ENCODE measurements at places on chromosomes 7 and 10.

DNA sequence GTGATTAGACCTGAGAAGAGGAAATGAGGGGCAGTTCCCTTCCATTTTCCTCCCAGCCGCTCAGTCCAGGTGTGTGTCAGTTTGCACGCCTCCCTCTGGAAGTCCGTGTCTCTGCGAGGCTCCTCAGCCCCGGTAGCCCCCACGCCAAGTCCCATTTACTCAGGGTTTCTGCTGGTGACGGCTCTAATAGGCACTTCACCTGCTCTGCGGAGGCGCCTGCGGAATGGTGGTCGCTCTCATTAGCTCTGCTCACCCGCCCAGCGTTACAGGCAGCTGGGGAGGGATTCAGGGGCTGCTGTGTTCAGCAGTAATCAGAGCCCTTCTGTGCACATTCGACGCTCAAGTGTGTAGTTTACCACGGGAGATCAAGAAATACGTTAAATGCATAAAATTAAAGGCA is 179.9 kb downstream of the MGMT start:
- no peak for DNase-seq

- no peak for DNase-seq
Measured at GRCh38 chr7:143884969-143885559, 16.9 kb downstream of the TCAF1 start.

GRCh38 chr10:98269435-98269912 is 1.5 kb upstream of the LOXL4 start:
- peak; percentile 52 for DNase-seq

GRCh38 chr7:96770758-96771157 is 61.1 kb upstream of the SEM1 start:
- DNase-seq: no peak

DNA sequence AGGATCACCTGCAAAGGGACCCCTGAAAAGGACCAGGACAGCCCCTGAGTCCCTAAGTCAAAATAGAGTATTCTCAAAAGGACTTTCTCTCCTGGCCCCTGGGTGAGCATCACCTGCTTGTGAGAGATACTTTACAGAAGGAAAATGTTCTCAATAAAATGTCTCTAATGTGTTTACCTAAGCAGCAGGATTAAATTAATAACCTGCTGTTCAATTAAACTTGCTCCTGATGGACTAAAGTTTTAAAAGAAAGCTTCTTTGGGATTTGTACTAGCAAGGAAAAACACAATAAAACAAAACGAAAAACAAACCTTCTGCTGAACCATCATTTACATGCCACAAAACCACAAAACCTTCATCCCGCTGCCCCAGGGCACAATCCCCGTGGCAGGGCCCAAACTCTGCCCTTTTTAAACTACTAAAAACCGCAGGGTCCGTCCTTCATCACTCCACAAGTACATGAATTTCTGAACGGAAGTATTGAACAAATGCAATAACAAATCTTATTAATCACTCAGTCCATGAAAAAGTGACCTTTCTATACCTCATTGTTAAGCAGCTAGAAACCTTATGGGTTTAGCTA is 197.7 kb downstream of the TCERG1L start:
- DNase-seq: no peak

DNA sequence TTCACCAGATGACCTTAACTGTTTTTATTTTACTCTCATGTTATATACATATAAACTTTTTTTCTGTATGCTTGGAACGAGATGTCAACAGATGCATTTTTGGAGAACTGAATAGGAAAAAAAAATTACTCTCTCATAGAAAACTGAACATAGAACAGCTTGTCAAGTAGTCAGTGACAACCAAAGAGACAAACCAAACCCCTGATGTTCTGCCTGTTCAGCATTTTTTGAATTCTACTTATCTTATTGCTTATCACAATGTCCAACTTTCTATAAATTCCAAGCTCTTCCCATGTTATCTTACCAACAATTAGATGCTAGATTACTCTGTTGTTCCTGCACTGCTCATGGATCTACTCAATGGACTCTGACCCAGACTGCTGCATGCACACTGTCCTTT is 95.2 kb downstream of the VPS41 start:
- DNase-seq: no peak

- peak; percentile 7 for DNase-seq
Measured at GRCh38 chr7:125828153-125828700, 898.6 kb upstream of the POT1 start.

DNA sequence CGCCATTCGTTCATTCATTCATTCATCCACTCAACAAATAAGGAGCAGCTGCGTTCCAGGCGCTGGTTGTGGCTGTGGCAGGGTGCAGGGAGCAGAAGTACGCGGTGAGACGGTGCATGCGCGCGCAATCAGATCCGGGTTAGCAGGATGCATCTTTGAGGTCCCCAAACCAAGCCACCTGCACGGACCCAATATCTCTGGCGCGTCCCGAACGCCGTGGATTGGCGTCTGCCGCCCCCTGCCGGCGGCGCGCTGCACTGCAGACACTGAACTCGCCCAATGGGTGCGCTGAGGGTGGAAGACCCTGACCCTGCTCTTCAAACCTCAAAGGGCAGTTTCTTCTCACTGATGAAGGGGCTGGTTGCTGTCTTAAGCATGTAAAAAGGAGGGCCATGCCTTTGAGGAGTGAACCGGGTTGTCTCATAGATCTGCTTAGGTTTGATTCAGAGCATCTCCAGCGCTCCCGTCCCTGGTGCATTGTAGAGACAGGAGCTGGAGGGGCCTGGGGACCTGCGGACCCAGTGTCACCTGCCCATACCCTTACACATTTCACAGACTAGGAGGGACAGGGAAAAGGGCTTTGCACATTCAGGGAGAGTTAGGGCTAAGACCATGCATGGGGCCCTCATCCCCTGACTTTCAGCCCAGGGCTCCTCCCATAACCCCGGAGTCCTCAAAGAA is 102.5 kb downstream of the RAMP3 start:
- no peak for DNase-seq

GRCh38 chr7:151351027-151351426 is 9.4 kb downstream of the NUB1 start:
- no peak for DNase-seq

- DNase-seq: no peak
Measured at GRCh38 chr7:152006336-152006735, 19.1 kb upstream of the GALNT11 start.

GRCh38 chr7:82141427-82141826 is 302.1 kb downstream of the CACNA2D1 start:
- no peak for DNase-seq

DNA sequence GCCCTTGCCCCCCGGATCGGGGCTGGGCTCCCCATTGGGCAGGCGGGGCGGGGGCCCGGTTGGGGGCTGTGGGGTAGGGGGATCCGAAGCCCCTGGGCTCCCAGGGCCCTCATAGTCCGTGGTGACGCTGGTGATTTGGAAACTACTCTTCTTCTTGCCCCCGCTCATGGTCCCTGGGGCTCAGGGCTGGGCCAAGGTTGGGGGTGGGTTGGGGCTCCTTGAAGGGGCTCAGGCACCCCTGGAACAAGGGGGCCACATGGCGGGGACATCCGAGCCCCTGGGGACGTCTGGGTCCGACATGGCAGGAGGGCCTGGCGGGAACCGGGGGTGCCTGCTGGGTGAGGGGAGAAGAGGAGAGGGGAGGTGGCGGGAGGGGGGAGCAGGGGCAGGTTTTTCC is 1.1 kb downstream of the TSC22D4 start:
- DNase-seq: no peak

DNA sequence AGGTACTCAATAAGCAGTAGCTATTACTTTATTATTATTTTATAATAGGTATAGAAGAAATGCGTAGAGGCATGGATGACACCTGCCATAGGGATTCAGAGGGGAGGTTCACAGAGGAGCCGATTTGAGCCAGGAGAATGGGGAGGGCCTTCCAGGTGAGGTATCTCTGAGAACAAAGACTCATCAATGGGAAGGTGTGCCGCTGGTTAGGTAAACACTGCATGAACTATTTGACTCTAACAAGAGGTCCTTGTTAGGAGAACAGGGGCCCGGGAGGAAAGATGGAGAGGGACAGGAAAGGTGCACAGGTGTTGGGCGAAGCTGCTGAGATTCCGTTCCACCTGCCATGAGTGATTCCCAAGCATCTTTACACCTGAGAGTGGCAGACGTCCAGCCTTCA is 41.8 kb upstream of the TMEM273 start:
- no peak for DNase-seq

GRCh38 chr7:26011039-26011696 is 140.8 kb upstream of the NFE2L3 start:
- DNase-seq: no peak

- DNase-seq: peak; percentile 93
Measured at GRCh38 chr7:112450807-112451761, 824 bp downstream of the IFRD1 start.

DNA sequence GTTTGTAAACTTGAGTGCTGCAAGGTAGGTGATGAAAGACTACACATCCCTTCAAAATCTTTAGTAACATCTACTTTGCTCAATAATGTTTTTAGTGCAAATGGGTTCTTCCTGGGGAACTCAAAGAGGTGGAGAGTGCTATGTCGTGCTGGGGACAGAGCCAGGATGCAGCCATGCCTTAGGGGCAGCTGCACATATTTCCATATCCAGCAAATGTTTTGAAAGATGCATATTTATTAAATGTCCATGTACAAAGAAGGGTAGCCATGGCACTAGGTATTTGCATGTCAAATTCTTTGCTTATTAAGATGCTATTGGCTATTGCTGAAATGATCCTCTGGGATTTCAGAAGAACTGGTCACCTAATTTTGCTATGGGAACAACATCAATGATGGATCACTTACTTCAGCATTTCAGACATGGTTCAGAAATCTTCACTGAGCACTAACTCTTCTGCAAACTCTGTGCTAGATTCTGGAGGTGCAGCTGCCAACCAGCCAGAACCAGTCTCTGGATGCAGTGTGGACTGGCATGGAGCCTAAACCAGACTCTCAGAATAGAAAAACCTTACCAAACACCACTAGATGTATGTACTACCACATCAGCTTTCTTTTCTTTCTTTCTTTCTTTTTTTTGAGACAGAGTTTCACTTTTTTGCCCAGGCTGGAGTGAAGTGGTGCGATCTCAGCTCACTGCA is 31.7 kb upstream of the DNMBP start:
- DNase-seq: no peak

GRCh38 chr7:151694441-151694827 is 174.7 kb upstream of the RHEB start:
- no peak for DNase-seq

DNA sequence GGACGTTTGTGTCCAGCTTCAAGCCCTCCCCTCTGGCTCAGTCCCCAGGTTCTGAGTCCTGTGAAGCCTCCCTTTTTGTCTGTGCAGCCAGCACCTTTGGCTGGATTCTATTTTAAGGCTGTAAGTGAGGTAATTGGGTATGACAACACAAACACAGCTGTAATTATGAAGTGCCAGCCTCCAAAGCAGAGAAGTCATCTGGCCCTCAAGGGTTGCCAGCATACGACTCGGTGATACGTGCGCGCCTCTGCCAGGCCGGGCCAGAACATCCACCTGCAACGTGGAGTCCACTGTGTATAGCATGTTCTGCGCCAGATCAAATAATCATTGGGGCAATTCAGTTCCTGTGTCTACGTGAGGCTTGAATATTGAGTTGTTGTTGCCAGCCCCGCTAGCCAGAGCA is 6.7 kb upstream of the FAM180A start:
- DNase-seq: no peak

DNA sequence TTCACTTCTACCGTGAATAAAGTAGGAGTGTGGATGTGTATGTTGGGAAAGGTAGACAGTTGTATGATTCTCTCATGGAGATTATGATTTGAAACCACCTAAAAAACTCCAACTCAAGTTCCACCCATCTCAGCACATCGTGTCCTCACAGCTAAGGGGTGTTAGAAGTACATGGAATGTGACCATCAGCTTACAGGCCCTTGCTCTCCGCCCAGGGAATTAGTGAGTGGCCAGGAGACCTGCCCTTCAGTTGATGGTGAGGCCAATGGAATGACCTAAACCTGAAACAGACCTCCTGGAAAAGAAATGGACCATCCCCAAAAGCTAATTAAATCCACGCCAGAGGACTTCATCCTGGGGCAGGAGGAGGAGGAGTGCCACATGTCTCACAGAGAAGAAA is 2.1 kb upstream of the WNT2 start:
- DNase-seq: no peak

- DNase-seq: no peak
Measured at GRCh38 chr7:137606061-137606674, 240.6 kb downstream of the DGKI start.

GRCh38 chr7:29315122-29315891 is 120.7 kb downstream of the CHN2 start:
- DNase-seq: no peak

DNA sequence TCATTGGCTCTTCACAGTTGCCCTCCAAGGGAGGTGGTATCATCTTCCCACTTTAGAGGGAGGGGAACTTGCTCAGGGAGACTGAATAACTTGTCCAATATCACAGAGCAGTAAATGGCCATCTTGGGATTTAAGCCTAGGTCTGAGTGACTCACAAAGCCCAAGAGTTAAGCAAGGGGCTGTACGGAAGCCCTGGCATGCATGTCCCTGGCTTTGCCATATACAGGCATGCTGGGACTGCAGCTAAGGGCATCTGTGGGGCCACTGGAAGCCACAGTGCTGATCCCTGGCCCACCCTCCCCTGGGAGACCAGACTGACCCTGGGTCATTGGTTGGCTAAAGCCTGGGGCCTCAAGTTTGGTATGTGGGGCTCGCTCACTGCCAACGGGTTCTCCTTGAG is 3.1 kb downstream of the VSIR start:
- DNase-seq: no peak

- no peak for DNase-seq
Measured at GRCh38 chr7:5302577-5302976, 19.8 kb downstream of the SLC29A4 start.

- no peak for DNase-seq
Measured at GRCh38 chr10:7651853-7652470, 14.8 kb downstream of the ITIH5 start.

DNA sequence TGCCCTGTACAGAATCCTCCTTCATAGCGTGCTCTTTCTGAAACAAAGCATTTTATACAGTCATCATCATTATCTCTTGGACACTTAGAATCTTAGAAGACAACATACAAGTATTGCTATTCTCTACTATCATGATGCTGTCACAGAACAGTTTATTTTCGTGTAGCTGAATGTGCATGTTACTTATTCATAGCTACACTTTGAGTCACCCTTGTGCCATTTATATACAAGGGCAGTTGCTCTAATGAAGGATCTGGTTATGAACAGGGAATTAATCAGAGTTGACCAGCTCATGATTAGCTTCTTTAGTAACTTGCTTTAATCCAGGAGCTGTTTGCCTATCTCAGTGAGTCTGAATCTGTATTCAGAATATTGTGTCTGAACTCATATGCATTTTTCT is 11.2 kb downstream of the CASP2 start:
- DNase-seq: peak; percentile 13

DNA sequence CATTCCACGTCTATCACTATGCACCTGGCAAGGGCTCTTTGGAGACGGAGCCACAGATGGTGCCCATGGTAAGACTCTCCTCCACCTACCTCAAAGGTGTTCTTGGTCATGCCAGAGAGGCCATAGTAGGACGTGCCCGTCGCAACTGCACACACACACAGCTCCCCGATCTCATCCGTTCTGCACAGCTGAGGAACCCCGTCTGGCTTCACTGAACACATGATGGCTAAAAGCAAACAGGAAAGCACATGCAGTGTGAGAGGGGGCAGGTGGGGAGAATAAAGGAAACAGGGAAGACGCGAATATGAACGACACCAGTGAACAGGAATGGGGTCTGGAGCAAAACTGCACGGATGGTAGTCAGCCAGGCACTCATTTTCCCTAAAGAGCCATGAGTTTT is 230.9 kb downstream of the ZMYND11 start:
- DNase-seq: no peak

GRCh38 chr7:129437190-129437589 is 3.0 kb downstream of the STRIP2 start:
- no peak for DNase-seq

- no peak for DNase-seq
Measured at GRCh38 chr10:51425431-51425830, 274.0 kb downstream of the CSTF2T start.
